CD4-positive, CD25-positive, alpha-beta regulatory T cell (primary cell): ENCODE measurements at places on chromosomes 1 and 21. TPM values are rescaled to one million over a fixed set of nuclear protein-coding genes. Genes with fewer than 3 reads are reported as not detected.

The MIXL1 gene
- total RNA-seq: not detected

The LCE1C gene
- total RNA-seq: not detected

The SLC19A2 gene
- 4.3 TPM for total RNA-seq

GRCh38 chr21:14814991-14815390 is 249.8 kb downstream of the NRIP1 start:
- H3K4me3 ChIP-seq: no peak overlapping the region
- H3K27ac ChIP-seq: no peak overlapping the region
- no peaks in the 10 kb centered on the region for H3K4me1 ChIP-seq
- peaks cover 3% of the 10 kb centered on the region for H3K27me3 ChIP-seq
- H3K36me3 ChIP-seq: no peaks in the 10 kb centered on the region

- H3K4me3 ChIP-seq: no peak overlapping the region
- no peaks in the 10 kb centered on the region for H3K36me3 ChIP-seq
- peaks cover 15% of the 10 kb centered on the region for H3K4me1 ChIP-seq
- no peak overlapping the region for H3K27ac ChIP-seq
Observed at GRCh38 chr1:6350416-6351088, 43.0 kb downstream of the ACOT7 start.
